ENCODE measurements at places on chromosomes 5 and 9.

DNA sequence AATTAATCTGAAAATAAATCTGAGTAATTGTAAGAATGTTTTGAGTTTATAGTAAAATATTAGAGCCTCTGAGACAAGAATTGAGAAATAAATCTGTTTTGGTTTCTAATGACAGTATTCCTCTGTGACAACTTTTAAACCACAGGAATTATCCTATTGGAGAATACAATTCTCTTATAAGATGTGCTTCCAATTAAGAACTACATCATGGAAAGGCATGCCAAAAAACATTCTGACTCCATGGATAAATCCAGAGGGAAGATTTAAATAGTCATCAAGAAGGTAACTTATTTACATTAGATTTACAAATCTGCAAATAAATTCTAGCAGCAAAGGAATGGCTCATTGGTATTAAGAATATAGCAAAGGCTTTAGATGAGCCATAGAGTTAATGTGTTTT, 178.3 kb upstream of the ACOT12 start:
- no peak for DNase-seq

GRCh38 chr9:70878576-70878975, 242.8 kb downstream of the TRPM3 start:
- no peak for DNase-seq

DNA sequence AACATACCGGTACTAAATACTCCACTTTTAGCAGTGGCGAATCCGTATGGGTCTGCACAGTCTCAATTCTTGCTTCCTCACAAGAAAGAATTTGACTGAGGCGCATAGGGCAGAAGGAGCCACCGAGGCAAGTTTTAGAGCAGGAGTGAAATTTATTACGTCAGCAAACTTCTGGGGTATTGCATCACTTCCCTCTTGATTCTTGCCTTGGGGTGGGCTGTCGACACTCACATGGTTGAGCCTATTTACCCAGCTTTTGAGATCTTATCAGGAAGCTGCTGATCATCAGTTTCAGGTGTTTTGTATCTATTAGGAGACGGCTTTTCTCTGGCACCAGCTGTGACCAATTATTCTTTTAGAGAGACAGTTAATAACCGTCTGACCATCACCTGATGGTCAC, 111.5 kb upstream of the CCNH start:
- no peak for DNase-seq

DNA sequence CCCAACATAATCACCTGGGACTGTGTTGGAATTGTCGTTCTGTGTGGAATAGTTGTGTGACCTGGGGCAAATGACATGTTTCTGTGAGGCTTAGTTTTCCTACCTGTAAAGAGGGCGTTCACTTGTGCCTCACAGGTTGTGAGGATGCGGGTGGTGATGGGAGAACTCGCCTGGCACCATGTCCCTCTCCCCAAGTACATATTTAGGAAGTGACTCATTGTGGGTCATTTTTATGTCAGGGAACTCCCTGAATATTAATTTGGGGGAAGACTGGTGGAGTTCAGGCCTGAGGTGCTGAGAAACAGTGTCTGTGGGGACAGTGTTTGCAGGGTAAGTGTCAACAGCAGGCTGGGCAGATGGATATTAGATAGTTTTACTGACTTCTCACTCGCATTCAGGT, 144.7 kb downstream of the KDM4C start:
- DNase-seq = no peak

- DNase-seq = no peak
Observed at GRCh38 chr9:34644766-34645314, 1.6 kb upstream of the GALT start.

DNA sequence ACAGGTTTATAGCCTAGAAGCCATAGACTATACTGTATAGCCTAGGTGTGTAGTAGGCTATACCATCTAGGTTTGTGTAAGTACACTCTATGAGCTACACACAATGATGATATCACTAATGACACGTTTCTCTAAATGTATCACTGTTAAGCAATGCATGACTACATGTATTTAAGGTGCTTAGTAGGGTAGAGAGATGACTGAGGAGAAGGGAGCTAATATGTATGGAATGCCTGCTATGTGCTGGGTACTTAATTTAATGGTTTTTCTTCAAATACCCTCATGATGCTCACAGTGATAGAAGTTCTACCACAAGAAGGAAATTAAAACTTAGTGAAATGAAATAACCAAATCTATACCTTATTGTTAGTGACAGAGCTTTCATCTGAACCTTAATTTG, 1785.5 kb downstream of the EFNA5 start:
- no peak for DNase-seq

- no peak for DNase-seq
Observed at GRCh38 chr9:129930743-129931142, 95.5 kb downstream of the USP20 start.
